ENCODE measurements at places on chromosomes 12 and 14.

- DNase-seq: no peak
These were observed 132.8 kb downstream of the DIO2 start for GRCh38 chr14:80078501-80078900.

GRCh38 chr14:76736514-76736913 is 24.8 kb upstream of the VASH1 start:
- DNase-seq: no peak

DNA sequence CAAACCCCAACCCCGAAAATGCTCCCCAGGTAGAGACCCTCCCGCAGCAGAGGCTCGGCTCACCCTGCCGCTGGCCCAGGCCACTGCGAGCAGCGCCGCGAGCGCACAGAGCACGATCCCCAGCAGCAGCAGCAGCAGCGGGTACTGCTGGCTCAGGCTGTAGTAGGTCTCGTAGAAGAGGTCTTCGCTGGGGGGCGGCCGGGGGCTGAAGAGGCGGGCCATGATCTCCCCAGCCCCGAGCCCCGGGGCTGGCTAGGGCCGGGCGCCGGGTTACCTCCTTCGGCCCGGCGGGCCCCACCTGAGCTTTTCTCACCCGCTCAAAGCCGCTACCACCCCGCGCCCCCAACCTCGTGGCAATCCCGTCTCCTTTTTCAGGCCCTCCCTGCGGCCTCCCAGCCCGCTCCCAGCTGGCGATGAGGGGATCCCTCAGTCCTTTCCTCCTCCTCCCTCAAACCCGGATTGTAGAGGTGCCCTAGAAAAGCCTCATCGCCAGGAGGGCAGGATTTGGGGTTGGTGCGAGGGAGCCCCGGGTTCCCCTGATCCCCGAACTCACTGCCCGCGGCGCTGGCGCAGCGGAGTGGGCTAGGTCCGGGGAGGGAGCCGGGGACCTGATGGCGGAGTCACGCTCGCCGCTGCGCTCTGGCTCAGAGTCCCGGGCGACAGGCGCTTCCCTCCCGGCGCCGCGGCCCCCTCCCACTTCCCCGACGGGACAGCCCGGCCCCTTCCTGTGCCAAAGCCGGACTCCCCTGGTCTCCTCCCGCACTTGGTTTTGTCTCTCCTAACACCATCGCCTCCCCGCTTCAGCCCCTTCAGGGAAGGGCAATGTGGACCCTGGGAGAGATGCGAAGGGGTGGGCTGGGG is at the start of gene ADCY4:
Gene ADCY4, minus strand, starts transcription at position 641 of the 861 bp plus-strand sequence. Its CDS starts 419 bp downstream, at position 222.
- no peak for DNase-seq

DNA sequence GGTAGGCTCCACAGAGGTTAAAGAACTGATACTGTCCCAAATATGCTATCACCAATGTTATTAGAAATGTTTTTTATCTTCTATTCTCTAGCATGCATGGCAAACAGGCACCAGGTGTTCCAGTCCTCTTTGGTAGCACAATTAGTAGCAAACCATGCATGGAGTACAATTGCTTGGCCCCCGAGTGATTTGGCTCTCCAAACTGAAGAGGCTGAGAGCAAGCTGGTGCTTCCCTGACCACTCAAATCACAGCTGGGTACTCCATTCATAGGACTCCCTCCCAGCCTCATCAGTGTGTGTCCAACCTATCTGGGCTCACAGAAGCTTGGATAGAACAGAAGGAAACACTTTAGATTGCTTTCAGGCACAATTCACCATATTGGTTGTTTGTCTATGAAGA is 93.4 kb downstream of the DIO2 start:
- DNase-seq: no peak

DNA sequence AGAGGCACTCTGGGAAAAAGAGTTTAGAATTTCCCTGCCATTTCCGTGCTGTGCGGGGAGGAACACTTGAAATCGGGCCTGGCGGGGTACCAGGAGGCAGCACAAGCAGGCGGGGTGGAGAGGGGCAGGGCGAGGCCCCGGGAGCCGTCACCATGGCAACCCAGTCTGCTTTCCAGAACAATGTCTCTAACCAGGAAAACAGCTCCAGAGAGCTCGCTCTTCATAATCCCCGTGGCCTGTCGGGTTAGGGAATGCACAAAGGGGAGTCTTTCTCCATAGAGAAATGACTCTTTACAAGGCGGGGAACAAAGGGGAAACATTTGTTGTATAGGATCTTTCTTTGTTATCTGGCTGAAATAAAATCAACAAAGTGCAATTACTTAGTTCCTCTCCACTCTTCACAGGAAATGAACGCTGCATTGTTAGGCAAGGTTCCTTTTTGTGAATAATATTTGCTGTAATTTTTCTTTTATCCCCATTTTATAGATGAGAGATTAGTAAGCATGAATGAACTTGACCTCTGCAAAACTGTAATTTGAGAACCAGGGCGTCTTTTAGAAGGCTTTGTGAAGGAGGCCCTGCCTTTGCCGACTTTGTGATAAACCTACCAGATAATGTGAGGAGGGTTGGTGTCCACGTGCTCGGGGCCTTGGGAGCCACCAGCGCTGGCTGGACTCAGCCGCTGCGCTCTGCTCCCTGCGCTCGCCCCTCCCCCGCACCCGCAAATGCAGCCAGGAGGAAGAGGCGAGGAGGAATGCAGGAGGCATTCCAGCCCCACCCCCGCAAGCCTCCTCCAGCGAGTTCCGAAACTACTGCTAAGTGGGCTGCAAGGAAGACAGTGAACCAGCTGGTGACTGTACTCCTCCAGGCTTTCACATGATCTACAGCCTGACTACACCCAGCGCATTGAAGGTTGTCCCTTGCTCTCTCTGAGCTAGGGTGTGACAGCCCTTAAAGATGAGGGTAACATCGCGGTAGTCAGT is 105.2 kb upstream of the ATF7IP start:
- no peak for DNase-seq

- DNase-seq: no peak
These were observed 49.4 kb downstream of the ABCC9 start for GRCh38 chr12:21891751-21892217.

- no peak for DNase-seq
These were observed 282.3 kb downstream of the CACNA1C start for GRCh38 chr12:2335109-2335508.

GRCh38 chr12:110244372-110244771 is 36.7 kb upstream of the ATP2A2 start:
- no peak for DNase-seq

- DNase-seq: no peak
These were observed 138.8 kb downstream of the CALM1 start for GRCh38 chr14:90535556-90536090.
